Activated naive CD4-positive, alpha-beta T cell treated with anti-CD3 and anti-CD28 coated beads for 36 hours (primary cell): ENCODE measurements at places on chromosomes 11 and 22.

GRCh38 chr22:45804319-45804985, 132.8 kb downstream of the ATXN10 start:
- DNase-seq = no peak

DNA sequence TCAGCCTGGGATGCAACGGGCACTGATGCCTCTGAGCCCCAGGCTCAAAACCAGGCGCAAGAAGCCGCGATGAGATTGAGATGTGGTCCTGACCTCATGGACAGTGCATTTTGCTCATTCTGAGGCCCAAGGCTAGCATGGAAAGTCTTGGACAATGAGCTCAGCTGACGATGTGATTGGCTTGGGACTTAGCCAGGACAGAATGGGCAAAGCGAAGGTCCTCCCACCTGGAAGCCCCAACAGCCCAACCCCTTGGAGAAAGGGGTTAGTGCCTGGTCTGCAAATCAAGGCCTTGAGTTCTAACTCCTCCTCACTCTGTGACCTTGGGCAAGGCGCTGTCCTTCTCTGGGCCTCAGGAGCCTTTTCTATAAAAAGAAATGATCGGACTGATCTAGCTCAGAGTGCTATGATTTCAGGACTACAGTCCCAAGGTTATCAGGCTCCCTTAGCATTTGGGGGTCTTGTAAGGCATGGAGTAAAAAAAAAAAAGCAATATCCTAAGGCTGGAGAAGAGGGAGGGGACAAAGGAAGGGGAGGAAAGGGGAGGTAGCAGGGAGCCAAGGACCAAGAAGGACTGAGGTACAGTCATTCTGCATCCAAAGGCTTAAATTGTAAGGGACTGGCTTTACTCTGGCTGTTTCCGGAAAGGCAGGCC, 2.7 kb downstream of the SLC43A3 start:
- no peak for DNase-seq

DNA sequence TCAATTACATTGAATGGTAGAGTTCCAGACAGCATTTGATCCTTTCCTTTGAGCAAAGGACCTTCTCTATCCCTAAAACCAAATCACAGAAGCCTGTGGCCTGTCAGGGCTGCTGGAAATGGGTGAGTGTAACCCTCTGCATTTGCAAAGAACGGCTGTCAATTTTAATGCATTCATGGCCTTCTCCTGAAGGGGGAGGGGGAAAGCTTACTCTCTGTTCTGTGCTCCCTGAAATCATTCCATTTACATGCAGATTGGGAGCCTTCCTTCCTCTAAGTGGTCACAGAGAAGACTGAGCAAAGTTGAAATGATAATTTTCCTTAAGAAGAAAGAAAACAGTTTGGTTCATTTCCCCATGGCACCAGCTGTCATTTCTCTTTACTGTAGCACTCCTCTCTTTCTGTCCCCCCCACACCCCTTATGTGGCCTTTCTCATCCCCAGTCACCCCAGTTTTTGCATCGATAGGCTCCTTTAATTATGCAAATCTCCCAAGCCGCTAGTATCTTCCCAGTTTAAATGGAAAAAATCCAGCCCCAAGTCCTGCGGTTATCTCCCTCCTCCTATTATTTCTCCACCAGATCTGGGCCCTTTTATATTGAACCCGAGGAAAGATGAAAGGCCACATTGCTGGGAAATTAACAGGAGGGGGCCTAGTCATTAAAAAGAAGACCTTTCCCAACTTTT, 109.4 kb upstream of the KIRREL3 start:
- DNase-seq = no peak

DNA sequence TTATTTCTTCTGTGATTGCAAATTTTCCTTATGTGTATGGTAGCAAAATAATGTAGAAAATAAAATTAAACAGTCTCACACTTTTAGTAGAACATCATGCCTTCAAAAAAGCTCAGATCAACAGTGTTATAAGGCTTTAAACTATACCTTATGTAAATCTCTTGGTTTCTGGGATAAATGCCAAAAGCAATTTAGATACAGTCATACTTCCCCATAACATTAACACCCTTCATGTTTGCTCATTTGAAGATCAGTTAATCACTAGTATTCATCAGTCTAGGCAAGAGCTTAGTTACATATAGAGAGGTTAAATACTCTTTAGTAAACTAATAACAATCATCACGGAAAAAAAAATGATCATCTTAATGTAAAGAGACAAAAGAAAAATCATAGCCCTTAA, 421.8 kb upstream of the ANO3 start:
- DNase-seq = no peak

- DNase-seq = no peak
Measured at GRCh38 chr11:134794192-134794591, 382.1 kb upstream of the B3GAT1 start.

- DNase-seq = no peak
Measured at GRCh38 chr22:27850000-27850521, 48.5 kb upstream of the MN1 start.

DNA sequence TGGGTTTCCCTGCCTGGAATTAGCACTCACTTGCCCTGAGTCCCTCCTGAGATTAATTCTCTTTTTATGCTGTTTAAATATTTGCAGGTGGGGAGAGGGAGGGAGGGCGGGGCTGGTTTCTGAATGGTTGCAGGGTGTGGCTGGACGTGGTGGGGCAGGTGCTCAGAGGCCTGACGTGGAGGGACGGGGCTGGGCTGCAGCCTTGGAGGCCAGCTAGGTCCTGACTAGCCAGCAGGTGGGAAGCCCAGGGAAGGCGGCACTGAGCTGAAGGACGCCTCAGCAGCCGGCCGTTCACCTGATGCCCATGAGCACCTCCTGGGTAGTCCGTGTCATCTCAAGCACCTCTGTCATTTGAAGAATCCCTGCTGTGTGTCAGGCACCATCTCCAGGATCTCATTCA, 21.3 kb downstream of the SGSM1 start:
- DNase-seq = no peak

DNA sequence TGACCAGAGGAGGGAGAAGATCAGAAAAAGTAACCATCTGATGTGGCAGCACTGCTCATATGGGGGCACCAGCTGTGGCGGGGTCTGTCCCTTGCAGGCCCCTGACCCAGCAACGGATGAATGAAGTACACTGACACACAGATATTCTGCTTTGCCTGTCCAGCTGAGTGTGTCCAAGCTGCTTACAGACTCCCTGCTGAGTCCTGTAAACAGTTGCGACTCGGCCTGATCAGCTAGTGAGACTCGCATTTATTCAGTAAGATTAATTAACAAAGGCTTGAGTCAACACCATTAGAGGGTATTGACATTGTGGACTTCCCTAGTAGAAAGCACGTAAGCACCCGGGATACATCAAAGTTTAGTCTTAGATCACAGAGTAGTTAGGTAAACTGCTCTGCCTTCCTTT, 15.3 kb upstream of the OR10D3 start:
- DNase-seq = no peak

- DNase-seq = no peak
Measured at GRCh38 chr11:76947800-76948199, 86.4 kb upstream of the B3GNT6 start.

- DNase-seq = peak; percentile 27
Measured at GRCh38 chr11:60265373-60266214, 14.9 kb upstream of the MS4A4A start.

DNA sequence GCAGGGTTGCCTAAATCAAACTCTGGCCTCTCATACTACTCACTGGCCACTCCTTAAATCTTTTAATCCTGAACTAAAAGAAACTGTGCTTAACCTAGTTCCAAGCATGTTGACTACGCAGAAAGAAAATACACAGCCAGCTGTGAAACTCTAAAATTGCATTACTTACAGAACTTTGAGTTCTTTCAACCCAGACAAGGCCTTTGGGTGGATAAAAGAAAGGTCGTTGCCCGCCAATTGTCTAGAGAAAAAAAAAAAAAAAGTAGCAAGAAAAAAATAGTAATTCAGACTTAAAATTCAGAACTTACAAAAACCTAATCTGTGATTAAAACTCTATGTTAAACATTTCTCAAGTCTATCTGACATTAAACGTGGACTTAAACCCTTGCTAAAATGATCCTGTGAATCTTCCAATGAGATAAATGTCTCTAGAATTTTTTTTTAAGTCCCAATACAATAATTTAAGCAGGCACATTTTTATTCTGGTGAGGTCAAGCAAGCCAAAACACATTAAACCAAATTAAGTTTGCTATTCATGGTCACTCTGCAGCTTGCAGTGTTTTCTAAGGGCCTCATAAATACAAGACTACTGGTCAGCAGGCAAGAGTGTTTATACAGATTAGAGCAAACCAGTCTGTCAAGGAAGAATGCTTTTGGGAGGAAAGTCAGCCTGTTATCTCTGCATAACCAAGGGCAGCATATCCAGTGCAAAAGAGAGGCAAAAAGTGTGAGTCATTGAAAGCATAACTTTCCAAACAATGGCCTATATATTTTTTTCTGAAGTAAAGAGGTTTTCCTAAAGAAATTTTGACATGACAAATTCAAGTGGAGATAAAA, 29.5 kb upstream of the CCDC34 start:
- DNase-seq = no peak

DNA sequence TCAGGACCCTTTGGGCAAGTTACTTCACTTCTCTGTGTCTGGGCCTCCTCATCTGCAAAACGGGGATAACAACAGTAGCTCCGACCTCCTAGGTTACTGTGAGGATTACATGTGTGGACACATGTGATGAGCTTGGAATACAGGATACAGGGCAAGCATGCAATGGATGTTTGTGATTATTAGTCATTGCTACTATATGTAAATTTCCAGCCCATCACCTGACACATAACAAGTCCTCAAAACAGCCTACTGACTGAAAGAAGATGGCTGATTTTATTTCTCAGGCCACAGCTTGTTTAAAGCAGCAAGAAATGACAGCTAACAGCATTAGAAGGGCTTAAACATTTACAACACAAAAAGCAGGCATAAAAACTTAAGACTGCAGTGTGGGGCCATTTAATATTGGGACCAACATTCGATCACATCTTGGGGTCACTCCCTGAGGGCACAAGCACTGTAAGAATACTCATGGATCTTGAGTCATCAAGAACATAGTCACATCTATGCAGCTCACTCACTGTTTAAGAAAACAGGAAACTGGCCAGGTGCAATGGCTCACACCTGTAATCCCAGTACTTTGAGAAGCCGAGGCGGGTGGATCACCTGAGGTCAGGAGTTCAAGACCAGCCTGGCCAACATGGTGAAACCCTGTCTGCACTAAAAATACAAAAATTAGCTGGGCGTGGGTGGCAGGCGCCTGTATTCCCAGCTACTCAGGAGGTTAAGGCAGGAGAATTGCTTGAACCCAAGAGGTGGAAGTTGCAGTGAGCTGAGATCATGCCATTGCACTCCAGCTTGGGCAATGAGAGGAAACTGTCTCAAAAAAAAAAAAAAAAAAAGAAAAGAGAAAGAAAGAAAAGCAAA, 49.5 kb downstream of the ABTB2 start:
- peak; percentile 46 for DNase-seq

GRCh38 chr11:76615950-76616349, 54.6 kb downstream of the LRRC32 start:
- no peak for DNase-seq

DNA sequence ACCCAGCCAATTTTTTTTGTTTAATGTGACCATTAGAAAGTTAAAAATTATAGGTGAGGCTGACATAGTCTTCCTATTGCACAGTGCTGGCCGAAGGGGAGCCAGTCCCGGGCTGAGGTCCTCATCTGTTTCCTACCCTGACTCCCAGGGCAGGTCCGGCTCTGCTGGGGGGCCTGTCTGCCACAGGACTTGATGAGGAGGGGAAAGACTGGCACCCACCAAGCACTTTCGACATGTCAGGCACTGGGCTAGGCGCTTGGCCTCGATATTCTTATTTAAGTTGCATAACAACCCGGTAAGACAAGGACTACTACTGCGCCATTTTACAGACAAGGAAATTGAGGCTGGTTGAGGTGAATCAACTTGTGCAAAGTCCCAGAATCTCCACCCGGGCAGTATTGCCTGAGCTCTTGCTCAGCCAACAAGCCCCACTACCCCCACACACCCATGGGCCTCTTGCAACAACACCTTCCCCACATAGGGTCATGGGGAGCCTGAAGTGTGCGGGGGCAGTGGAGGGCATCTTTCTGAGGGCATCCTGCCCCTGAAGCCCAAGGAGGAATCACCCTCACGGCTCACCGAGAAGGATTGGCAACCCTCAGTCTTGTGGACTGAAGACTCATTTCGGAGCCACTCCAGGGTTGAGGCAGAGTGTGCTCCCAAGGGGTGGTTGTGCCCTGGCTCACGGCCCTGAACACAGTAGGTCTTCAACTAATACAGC, 62.7 kb upstream of the LINC01488 start:
- DNase-seq = no peak

DNA sequence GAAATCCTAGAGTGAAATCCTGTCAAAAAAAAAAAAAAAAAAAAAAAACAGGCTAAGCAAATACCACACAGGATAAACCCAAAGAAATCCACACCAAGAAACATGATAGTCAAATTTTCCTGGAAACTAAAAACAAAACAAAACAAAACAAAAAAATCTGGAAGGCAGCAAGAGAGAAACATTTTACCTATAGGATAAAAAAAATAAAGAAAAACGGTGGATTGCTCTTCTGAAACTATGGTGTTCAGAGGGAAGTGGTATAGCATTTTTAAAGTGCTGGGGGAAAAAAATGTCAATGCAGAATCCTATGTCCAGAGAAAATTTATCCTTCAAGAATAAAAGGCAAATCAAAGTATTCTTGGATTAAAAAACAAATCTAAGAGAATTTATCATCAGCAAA, 41.6 kb upstream of the CBX7 start:
- no peak for DNase-seq

DNA sequence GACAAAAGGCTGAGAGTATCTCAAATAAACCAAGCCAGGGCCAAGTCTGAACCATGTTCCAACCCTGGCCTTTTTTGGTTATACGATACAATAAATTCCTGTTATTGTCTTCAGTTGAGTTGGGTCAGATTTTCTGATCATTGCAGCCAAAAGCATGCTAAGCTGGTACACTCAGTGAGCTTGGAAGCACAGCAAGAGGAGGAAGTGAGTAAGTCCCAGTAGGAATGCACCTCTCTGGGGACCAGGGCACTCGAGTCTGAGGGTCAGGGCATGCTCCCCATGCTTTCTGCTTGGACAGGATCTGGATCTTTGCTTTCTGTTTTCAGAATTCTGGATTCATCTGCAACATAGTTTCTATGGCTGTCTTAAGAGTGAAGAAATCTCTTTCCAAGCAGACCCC, 73.1 kb downstream of the TMPRSS5 start:
- DNase-seq = no peak

GRCh38 chr11:94700622-94701021, 67.5 kb upstream of the AMOTL1 start:
- DNase-seq = no peak

DNA sequence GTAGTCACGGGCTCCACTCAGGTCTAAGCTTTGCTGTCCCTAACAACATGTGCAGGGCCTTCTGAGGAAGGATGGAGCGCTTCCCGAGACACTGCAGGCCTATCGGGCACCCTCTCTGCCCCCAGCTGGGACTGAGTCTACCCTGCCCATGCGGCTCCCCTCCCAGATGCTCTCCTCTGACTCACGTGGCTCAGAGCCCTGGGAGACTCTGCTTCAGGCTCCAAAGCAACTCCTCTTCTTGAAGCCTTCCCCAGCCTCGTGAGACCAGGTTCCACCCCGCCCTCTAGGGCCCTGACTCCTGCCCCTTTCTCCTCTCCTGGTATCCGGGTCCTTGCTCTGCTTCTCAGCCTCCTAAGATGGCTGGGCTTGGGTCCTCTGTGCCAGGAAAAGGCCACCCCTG, 28.4 kb upstream of the ARFGAP3 start:
- DNase-seq = no peak

- no peak for DNase-seq
Measured at GRCh38 chr22:40498420-40499208, 128.2 kb downstream of the SGSM3 start.
